ENCODE measurements at places on chromosomes 5 and 9. TPM values are rescaled to one million over a fixed set of nuclear protein-coding genes. Genes with fewer than 3 reads are reported as not detected.

OR1N1 gene
- total RNA-seq: not detected

OBP2B gene
- not detected for total RNA-seq

- peak; percentile 95 for DNase-seq
These were observed 193.0 kb downstream of the AOPEP start for GRCh38 chr9:94919376-94920098.

DNA sequence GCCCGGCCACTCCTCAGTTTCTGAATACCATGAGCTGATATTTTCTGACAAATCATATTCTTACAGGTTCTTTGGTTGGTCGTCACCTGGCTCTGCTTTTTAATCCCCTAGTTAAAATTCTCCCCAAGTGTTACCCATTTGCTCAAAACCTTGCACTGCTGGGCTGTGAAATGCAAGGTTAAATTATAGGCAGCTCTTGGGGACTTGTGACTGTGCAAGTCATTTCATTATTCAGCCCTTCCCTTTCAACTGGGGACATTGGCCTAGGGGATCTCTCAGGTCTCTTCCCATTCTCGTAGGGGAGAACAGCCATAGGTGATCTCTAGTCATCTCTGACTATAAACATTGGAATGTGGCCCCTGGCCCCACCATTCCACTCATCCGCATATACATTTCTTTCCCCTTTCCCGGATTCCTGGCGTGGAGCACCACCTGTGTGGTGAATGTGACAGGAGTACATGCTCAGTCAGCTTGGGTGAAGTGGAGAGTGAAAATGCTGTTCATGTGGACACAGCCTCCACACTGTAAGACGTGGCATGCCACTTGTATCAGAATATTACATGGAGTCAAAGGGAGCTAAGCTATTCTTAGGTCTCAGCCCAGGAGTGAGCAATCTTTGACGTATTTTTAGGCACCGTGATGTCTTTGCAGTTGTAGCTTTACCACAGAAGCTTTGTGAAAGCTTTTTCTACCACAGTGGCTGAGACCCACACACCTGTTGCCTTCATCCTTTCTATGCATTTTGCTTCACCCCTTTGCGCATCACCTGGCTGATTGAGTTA, 386.7 kb downstream of the KDM4C start:
- DNase-seq: no peak

DNA sequence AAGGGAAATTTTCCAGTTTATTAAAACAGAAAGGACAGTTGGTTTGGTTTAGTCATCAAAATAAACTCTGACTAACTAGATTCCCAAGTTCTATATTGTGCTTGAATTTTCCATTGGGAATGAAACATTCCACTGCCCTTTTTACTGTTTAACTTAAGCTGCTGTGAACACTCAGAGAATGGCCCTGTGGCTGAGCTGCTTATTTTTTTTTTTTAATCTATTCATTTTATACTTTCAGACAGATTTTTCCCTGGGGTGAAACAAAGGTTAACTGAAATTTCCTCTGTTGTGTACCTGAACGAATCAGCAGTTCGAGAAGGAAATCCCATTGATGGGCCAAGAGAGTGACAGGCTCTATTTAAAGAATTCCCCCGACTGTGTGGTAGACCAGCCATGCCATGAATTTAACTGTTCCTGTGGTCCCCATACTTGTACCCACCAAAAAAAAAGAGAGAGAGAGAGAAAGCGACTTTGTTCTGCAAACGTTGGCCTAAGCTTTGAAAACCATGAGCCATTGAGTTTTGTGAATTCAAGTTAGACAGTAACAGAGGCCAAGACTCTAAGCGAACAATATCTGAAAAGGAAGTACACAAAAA, 138.7 kb upstream of the GRHPR start:
- DNase-seq: no peak

GRCh38 chr5:68460147-68460798, 244.7 kb downstream of the PIK3R1 start:
- DNase-seq: peak; percentile 67

DNA sequence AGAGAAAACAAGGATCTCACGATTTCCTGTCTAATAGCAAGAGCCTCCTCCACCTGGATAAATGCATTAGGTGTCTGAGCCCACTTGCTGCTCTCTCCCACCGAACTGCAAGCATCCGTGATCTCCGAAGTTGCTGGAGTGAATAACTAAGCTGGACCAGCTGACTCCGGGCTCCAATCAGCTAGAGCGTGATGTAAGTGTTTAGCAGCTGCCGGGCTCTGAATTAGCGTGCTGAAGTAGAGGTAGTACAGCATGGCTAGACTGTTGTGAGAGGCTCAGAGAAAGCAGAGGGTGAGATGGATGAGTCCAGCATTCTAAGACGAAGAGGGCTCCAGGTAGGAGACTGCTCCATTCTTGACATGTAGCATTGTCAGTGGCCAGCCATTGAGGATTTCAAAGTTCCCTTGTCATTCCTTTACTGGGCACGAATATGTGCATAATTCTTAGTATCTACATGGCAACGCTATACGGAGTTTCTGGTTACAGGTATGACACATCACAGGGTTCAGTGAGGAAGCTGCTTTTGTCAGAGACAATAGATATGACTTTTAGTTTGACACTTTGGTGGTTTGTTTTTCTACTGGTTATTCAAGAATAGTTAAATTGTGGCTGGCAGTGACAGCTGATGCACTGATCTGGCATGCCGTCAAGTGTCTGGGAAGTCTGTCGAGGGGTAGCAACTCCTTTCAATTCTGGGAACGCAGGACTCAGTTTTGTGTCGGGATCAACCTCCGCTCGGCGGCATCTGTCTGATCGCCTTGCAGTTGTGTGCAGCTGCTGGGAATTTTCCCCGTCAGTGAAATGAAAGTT, 232.6 kb downstream of the MAST4 start:
- DNase-seq: peak; percentile 67

GRCh38 chr9:14783358-14783757, 60.8 kb upstream of the CER1 start:
- no peak for DNase-seq

DNA sequence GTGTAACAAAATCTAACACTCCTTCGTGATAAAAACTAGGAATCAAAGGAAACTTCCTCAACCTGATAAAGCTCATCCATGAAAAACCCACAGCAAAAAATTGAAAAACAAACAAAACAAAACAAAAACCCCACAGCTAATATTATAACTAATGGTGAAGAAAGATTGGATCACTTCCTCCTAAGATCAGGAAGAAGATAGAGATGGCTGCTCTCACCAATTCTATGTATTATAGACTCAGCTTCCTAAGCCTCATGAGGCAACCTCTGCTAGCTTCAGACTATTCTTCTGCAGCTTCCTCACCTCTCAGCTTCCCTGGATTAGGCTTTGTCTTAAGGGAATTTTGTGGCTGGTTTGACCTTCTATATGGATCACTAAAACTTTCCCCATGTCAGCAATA, 40.1 kb downstream of the PHAX start:
- DNase-seq: no peak

GRCh38 chr5:126499853-126500342, 76.7 kb downstream of the GRAMD2B start:
- DNase-seq: peak; percentile 62

DNA sequence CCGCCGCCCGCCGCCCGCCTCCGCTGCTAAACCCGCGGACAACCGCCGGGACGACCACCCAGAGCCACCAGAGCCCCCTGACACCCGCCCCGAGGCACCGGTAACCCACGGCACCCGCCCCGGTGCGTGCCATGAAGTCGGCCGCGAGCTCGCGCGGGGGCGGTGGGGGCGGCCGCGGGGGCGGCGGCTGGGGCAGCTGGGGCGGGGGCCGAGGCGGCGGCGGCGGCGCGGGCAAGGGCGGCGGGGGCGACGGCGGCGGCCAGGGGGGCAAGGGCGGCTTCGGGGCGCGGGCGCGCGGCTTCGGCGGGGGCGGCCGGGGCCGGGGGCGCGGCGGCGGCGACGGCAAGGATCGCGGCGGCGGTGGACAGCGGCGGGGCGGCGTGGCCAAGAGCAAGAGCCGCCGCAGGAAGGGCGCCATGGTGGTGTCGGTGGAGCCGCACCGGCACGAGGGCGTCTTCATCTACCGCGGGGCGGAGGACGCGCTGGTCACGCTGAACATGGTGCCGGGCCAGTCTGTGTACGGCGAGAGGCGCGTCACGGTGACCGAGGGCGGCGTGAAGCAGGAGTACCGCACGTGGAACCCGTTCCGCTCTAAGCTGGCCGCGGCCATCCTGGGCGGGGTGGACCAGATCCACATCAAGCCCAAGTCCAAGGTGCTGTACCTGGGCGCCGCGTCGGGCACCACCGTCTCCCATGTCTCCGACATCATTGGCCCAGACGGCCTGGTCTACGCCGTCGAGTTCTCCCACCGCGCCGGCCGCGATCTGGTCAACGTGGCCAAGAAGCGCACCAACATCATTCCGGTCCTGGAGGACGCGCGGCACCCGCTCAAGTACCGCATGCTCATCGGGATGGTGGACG, 499 bp downstream of the FBLL1 start:
- no peak for DNase-seq

DNA sequence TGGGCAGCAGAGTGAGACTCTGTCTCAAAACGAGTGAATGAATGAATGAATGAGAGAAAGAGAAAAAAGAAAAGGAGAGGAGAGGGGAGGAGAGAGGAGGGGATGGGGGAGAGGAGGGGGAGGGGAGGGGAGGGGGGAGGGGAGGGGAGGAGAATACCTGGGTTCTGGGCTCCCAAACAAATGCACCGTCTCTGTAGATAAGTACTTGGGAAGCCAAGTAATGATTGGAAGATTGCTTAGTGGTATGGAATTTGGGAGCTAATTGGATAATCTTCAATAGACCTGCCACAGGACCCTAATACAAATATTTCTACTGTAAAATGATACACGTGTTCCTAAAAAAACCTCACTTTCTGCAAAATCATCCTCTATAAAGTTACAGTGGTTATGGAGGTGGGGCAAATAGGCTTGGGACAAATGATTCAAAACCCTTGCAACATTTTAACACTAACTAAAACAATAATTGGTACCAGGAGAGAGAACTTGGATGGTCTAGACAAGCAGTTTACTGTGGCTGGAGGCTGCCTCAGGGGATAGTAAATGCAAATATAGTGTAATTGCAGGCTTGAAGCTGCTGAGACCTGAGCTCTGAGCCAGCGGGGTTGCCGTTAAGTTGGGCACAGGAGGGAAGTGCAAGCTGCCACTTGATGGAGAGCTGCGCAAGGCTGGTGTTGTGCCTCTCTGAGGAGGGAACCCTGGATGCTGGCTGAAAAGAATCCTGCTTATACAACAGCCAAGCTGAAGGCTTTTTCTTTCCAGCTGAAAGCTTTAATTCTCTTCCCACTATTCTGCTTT, 3.5 kb downstream of the HEMGN start:
- no peak for DNase-seq

DNA sequence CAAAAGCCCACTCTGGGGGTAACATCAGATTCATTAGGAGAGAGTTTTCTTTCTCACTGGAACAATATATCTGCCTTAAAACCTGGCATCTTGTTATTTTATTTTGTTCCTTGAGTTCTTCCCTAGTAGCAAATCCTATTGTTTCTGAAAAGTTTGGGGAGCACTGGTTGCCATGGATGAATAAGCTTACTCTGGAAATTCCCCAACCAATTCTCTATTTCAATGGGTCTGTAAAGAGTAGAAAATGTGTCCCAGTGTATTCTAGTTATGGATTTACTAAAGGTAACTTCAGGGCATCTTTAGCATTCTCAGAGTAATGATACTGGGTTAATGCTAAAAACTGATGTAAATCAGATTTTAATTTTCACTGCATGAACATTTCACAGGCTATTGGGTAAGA, 94.2 kb upstream of the S1PR3 start:
- DNase-seq: no peak

Measured in MCF 10A (cell line).